Ovary (tissue), 10 donors: ENCODE measurements at places on chromosomes 11 and 22. TPM values are rescaled to one million over a fixed set of nuclear protein-coding genes. Genes with fewer than 3 reads are reported as not detected.

DNA sequence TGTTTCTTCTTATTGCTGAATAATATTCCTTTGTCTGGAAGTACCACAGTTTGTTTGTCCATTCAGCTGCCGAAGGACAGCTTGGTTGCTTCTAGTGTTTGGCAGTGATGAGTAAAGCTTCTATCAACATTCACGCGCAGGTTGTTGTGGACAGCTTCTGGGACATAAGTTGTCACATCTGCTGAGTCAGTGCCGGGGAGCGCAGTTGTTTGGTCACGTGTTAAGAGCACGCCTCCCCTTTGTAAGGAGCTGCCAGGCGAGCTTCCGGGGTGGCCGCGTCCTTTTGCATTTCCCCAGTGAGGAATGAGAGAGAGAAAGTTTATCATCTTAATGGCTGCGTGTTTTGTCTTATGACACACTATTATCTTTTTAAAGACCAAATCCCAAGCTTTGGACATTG, 30.3 kb downstream of the SAMM50 start:
- no peaks in the 10 kb centered on the region for H3K36me3 ChIP-seq
- DNase-seq = peak; percentile 70
- H3K27ac ChIP-seq = no peak overlapping the region
- no peak overlapping the region for H3K4me3 ChIP-seq
- no peaks in the 10 kb centered on the region for H3K27me3 ChIP-seq

The RAG2 gene
- total RNA-seq = not detected

The NLRP14 gene
- 0.18 TPM for total RNA-seq

The E2F8 gene
- total RNA-seq = not detected

DNA sequence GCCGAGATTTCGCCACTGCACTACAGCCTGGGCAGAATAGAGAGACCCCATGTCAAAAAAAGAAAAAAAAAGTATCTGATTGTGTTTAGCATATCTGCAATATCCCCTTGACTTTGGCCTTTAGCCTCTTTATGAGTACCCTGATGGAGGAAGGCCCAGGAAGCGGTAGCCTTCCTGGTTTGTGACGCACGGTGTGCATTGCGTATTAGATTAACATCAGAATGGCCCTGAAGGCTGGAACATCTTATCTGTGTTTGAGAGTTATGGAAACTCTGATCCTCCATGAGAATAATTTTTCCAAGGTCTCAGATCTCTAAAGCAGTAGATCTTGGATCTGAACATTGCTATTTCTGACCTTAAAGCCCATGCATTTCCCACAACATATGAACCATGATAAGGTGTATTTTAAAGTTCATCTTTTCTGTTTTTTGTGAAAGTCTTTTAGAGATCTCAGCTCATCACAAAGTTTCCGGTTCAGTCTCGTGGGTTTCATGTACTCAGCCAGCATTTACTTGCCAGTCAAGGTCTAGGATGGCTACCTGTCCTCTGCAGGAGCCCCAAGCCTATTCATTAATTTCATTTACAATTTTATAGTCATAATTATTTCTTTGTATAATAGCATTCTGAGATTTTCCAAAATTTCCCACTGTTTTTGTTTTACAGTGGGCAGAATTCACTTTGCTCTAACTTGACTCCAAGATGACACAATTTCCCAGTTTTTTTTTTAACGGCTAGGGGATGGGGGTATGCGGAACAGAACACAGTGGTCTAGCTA, 605 bp upstream of the FDX1 start:
- no peaks in the 10 kb centered on the region for H3K36me3 ChIP-seq
- H3K4me1 ChIP-seq = peaks cover 2% of the 10 kb centered on the region
- DNase-seq = no peak
- H3K4me3 ChIP-seq = peak overlapping the region; percentile 79
- no peaks in the 10 kb centered on the region for H3K27me3 ChIP-seq
- peak overlapping the region; percentile 95 for H3K27ac ChIP-seq

DNA sequence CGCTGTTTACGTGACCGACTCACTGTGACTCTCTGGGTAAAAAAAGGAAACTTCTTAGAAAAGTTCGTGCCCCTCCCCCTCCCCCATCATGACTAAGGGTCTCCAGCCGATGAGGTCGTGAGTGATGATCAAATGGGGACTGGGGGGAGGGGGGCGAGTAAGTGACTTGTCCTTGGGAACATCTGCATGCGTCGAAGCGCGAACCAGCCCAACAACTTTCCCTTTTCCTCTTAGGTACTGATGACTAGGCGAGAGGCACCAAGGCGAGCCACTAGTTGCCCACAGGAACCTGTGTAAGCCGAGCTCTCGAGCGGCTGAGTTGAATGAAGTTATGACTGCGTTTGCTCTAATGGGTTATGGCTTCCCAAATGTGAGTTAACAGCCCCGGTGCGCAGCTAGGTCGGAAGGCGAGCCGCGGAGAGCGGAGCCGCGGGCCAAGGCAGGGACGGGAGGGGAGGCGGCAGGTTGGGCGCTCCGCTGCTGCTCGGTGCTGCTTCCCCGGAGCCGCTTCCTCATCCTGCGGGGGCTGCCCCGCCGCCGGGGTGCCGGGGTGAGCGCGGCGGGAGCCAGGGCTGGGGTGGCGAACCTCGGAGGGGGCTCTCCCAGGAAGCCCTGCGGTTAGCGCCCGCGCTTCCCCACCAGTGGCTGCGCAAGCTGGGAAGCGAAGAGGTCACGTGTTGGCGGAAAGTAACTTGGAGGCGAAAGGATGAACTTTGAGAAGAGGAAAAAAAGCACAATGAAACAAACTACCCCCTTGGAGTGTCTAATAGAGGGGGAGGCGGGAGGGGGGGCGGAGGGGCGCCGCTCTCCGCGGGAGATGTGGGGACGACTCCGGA, 22.1 kb upstream of the BDNF start:
- peaks cover 14% of the 10 kb centered on the region for H3K4me1 ChIP-seq
- no peak for DNase-seq
- no peaks in the 10 kb centered on the region for H3K27me3 ChIP-seq
- peak overlapping the region; percentile 12 for H3K4me3 ChIP-seq

- no peak overlapping the region for H3K4me3 ChIP-seq
- DNase-seq = no peak
- no peaks in the 10 kb centered on the region for H3K27me3 ChIP-seq
- H3K36me3 ChIP-seq = no peaks in the 10 kb centered on the region
- H3K4me1 ChIP-seq = no peaks in the 10 kb centered on the region
Measured at GRCh38 chr11:19392321-19392720, 151.6 kb upstream of the E2F8 start.
